ENCODE measurements at places on chromosomes 11 and 22.

DNA sequence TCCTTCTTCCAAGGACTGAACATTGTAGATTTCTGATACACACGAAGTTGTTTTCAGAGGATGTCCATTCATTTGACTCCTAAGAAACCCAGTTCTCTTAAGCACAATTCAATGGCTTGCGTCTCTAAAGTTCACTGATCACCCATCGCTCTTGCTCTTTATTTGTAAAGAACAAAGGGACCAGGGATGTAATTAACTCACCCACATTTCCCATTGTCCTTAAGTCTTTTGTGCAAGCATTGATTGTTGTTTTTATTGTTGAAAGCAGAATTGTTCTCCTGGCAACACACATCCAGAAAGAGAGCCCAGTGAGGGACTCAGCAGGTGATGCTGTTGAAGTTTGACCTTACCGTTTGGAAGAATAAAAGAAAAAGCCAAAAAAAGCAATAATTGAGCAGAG is 59.2 kb downstream of the SPON1 start:
- DNase-seq, result no peak

GRCh38 chr11:19929655-19930054 is 217.0 kb downstream of the NAV2 start:
- no peak for DNase-seq

GRCh38 chr11:117217141-117218084 is 14.5 kb downstream of the PCSK7 start:
- no peak for DNase-seq

DNA sequence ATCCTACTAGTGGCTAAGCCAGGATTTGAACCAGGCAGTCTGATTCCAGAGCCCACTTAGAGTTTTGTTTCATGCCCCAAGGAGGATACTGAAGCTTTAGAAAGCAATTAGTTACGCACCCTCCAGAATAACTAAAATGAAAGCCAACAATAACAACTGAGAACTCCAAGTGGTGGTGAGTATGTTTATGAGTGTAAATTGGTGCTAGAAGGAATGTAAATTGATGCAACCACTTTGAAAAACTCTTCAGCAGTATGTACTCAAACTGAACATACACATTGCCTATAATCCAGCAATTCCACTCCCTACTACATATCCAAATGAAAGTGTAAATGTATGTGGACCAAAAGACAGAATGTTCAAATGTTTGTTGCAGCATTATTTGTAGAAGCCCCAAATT is 6.7 kb upstream of the ARL14EP start:
- no peak for DNase-seq

GRCh38 chr11:69298267-69299022 is 4.5 kb downstream of the MYEOV start:
- DNase-seq, result no peak

GRCh38 chr11:87330187-87330601 is 292.5 kb downstream of the TMEM135 start:
- DNase-seq, result no peak

DNA sequence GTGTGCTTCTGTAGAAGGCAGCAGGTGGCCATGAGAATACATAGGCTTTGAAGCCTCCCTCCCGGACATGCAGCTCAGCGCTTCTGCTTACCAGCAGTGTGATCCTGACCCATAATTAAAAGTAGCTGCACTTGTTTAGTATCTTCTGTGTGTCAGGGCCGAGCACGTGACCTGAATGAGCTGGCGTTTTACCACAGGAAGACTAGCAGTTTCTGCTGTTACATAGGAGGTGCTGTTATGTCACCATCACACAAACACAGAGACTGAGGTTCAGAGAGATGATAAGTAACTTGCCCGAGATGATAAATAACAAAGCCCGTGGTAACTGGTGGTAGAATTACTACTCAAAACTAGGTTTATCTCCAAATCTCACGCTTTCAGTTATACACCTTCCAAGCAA is 329.5 kb downstream of the OPCML start:
- no peak for DNase-seq

DNA sequence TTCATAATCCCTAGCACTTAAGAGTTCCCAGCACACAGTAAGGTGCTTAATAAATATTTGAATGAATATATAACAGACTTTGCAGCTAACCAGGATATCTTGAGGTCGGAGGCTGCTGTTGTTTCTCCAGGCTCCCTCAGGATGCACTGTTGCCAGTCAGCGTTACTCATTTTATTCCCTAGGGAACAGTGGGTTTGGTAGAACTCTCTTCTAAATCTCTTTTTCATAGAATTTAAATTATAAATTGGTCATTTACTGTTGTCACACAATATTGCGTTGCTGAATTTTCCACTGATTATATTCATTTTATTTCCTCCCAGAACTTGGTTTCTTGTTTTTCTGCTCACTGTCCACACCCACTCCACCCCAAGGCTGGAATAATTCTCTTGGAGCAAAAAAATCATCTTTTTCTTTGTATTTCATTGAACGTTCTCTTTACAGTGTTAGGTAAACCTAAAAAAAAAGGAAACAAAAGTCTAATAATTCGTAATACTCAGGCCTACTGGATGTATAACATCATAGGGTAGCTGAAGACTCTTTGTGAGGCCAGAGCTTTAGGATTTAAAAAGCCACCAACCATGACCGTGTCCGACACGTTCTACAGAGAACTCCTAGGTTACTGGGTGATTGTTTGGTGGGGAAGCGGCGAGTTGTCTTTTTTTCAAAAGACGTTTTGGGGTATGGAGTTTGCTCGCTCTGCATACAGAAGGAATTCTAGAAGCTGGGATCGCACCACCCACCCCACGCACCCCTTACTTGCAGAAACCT is 766 bp upstream of the CAPRIN1 start:
- DNase-seq, result peak; percentile 76

- DNase-seq, result no peak
Measured at GRCh38 chr11:11345099-11345498, 8.0 kb downstream of the CSNK2A3 start.

- DNase-seq, result no peak
Measured at GRCh38 chr11:120086651-120087050, 51.3 kb downstream of the TRIM29 start.

GRCh38 chr11:7967097-7967496 is 1.9 kb upstream of the NLRP10 start:
- no peak for DNase-seq

DNA sequence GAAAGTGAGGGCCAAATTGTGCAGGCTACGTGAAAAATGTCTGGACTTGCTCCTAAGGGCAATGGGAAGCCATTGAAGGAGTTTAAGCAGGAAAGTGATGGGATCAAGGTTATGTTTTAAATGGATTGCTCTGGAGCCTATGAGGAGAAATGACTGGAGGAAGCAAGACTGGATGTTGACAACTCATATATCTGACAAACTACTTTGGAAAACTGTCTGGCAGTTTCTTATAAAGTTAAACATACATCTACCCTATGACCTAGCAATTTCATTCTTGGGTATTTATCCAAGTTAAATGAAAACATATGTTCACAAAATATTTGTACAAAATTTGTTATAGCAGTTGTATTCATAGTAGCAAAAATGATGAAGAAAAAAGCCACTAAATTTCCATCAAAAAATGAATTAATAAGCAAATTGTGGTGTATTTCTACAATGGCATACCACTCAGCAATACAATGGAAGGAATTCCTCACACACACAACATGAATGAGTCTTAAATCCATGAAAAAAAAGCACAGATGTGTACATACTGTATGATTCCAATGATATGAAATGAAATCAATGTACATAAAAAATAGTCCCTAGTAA is 24.1 kb downstream of the FZD4 start:
- no peak for DNase-seq

DNA sequence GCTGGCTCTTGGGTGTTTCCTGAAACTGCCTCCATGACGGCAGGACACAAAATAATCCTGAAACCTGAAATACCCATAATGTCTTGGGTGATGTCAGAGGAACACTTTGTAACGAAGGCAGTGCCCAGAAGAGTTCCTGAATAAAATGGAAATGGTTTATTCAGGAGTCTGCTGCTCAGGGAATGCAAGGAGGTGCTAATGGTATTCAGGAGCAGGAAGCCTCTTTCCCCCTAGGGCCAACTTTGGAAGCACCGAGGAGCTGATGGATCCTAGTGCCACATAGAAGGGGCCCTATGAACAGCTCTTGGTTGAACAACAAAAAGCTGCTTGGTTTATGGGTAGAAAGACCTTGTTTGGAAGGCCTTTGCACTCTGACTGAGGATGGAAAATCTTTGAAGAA is 15.5 kb downstream of the TREH start:
- no peak for DNase-seq

DNA sequence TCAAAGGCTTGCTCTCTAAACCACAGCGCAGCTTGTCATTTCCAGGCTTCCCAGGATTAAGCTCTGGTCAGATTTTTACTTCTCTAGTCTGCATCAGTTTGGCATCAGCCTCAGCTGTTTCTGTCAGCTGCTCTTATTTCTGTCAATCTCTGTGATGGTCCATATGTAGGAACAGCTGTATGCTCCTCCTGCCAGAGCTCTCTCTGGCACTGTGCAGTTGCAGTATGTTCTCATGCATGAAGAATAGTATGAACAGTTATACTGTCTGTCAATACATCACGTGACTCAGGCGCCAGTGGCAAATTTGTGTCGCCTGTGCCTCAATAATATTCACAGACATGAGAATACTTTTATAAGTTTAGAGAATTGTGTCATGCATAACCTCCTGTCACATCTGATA is 6.7 kb downstream of the OR6M1 start:
- peak; percentile 56 for DNase-seq

DNA sequence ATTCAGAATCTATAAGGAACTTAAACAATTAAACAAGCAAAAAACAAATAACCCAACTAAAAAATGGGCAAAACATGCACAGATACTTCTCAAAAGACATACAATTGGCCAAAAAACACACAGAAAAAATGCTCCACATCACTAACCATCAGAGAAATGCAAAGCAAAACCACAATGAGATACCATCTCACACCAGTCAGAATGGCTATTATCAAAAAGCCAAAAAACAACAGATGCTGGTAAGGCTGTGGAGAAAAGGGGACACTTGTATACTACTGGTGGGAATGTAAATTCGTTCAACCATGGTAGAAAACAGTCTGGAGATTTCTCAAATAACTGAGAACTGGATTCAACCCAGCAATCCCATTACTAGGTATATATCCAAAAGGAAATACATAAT is 24.8 kb downstream of the ENTHD1 start:
- no peak for DNase-seq

- DNase-seq, result no peak
Measured at GRCh38 chr11:1151366-1152315, 6.1 kb upstream of the MUC5AC start.

DNA sequence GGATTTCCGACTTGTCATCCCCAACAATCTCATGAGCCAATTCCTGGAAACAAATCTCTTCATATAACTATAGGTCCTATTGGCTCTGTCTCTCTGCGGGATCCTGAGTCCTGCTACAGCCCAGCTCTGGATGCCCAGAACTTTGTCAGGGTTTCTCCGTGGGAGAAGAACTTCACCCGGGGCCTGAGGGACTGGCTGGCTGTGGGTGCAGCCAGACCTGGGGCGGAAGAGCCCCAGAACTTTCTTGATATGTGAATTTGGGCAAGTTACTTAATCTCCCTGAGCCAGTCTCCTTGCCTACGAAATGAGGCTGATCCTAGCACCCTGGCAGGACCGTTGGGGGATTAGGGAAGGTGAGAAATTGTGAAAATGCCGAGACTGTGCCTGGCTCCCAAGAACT is 6.6 kb upstream of the TRIM29 start:
- no peak for DNase-seq
